ENCODE measurements at places on chromosomes 1 and 21. TPM values are rescaled to one million over a fixed set of nuclear protein-coding genes. Genes with fewer than 3 reads are reported as not detected.

DNA sequence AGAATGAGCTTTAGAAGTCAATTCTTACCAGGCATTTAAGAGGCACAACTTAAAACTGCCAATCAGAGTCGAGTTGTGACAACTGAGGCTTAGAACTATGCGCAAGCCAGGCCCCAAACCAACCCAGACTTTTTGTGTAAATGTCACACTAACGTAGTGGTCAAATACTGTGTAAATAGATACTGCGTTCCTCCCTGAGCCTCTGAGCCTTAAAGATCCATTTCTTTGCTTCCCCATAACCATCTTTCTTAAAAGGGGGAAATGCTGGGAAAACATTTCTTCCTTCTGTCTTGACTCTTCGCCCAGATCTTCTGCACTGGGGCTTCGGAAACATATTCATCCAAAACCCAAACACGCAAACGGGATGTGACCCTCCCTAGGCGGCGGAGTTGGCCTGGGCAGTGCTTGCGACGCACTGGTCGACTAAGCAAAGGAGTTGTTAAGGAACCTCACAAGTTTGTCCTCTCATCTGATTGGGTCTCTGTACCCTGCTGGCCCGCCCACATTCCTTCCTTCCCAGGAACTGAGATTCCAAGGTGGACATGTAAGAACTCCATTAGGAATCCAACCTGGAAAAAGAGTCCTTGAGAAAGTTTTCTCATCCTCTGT lies 2.6 kb downstream of the ADAMTS5 start:
- DNase-seq: peak; percentile 15

DNA sequence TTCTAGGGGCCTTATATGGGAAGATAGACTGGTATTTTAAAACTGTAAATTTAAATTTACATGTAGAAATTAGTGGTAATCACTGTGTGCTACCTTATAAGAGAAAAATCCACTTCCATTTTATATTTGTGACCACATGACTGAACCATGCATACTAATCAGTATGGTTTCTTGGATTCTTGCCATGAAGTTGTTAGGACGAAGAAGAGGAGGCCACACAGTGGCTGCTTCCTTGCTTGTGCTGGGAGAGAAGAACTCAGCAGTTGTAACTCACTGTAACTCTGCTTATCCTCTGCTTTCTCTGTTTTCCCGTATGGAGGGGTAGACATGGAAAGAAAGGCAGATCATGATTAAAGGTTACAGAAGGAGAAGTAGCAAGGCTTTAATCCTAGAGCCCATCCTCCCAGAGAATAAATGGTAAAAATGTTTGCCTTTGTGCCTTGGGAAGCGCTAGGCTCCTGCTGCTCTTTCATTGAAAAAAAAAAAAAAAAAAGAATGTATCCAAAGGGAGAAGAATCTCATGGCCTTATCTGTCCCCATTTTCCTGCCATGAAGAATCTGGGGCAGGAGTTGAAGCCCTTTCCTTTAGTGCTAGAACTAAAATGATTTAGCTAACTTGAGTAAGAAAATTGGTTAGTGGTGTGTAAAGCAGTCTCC lies 32.4 kb downstream of the KCTD3 start:
- DNase-seq: peak; percentile 78

The MROH9 gene
- total RNA-seq: not detected

GRCh38 chr1:173224280-173224892 lies 17.3 kb upstream of the TNFSF4 start:
- DNase-seq: peak; percentile 28
